ENCODE measurements at places on chromosomes 16 and 17.

- DNase-seq, result no peak
Observed at GRCh38 chr16:57818377-57819064, 16.2 kb upstream of the KIFC3 start.

GRCh38 chr17:68705714-68706076, 104.5 kb upstream of the FAM20A start:
- no peak for DNase-seq

GRCh38 chr17:76178124-76178523, 37.1 kb upstream of the FOXJ1 start:
- DNase-seq, result no peak

- no peak for DNase-seq
Observed at GRCh38 chr17:50122945-50123344, 7.0 kb downstream of the SAMD14 start.

DNA sequence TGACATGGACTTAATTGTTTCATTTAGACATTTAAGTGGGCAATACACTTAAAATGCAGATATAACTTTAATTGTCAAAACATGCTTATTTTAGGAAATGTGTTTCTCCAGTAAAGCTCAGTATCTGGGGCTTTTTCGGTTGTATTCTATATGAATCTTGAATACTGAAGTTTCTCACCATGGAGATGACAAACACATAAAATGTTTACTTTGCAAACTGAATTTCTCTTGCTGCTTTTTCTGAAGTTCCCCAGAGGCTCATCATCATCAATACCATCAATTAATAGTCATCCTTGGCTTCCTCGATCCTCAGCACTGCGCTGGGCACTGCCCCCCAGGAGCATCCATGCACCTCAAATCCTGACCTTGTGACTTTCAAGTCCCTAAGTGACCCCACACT, 227.3 kb downstream of the WWOX start:
- DNase-seq, result no peak

GRCh38 chr17:76056882-76057281, 15.4 kb downstream of the SRP68 start:
- DNase-seq, result no peak

DNA sequence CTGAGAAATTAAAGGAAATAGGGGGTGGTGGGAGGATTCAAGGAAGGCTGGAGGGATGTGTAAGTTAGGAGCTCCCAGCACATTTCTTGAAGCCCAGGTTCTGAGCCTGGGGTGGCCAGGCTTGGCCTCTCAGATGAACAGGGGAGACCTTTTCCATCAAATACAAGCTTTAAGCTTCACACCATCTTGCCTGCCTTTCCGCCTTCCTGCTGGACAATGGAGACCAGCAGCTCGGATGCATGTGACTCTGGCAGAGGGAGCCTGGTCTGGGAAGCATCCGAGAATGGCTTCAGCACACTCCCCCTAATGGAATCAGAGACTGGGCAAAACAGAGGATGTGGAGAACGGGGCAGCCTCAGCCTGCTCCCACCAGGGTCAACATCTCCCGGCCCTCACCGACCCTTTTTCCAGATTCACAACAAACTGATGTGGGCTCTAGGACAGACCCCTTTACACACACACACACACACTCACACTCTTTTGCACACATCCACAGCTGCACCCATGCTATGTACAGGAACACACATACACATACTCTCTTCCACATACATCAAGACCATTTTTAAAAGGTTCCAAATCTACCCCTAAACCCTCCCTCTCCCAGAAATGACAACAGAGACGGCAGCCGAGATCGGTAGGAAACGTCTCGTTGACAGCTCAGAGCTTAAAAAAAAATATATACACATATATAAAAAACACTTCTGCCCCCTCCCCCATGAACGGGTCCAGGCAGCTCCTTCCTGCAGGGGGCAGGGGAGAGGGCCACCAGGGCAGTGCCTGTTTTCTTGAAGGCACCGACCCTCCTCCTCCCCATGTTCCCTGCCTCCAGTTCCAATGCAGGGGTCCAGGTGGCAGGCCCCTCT, 6.5 kb upstream of the ATXN7L3 start:
- DNase-seq, result no peak

DNA sequence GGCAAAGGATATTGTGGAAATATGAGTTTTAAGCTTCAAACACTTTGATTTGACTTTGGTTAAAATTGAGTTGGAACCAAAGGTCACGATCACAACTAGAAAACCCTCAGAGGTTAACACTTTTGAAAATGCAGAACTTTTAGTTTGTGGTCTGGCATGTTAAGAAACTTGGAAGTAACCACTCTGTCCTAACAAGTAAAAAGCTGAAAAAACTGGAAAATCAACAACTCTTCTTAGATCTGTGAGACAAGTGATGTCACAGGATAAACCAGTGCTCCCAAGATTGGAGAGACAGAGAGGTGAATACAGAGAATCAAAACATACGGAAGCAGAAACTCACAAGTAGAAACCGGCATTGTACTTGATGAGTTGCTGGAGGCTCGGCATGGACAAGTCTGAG, 17.4 kb downstream of the MFSD6L start:
- DNase-seq, result no peak

DNA sequence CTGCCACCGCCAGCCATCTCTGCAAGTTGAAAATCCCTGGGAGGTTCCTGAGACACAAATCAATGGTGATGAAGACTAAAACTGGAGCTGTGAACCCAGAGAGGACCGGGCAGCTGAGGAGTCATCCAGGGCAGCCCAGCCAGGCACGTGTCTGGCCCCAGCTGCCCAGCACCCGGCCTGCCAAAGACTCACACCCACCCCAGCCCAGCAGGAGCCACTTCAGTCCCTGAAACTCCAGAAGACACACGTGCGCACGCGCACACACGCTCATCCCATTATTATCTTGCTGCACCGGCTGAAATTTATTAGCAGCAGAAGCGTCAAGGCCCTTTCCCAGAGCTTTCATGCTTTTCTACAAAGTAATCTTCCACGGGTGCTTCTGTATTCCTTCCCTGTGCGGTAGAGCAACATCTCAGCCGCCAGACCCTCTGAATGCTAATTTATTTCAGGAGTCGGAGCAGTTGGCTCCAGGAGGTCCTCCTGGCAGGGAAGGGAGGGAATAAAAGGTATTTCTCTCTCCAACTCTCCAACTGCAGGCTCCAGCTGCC, 59.8 kb upstream of the RBFOX3 start:
- DNase-seq, result no peak

DNA sequence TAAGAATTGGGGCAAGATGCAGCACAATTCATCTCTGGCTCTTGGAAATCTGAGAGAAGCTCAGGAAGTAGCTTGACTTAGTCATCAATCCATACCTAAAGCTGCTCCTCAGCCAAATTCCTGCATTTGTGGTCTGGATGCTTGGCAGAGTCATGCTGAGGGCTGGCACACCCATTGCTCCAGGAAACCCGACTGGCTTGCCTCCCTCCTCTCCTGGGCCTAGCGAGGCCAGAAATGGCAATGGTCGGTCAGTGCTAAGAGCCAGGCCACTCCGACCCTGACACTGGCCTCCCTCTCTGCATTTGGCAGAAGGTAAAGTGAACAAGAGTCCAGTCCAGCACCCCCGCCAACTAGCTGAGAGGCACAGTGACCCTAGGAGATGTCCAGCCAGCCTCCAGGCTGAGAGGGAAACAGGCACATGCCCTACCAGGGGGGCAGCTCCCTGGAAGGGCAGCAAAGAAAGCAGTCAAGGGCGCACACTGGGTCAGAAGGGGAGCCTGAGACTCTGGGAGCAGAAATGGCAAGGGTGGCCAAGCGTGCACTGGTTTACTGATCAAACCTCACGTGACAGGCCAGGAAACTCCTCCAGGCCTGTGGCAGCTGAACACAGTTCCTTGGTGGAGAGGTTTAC, 10.0 kb downstream of the POLDIP2 start:
- DNase-seq, result no peak

GRCh38 chr17:33179151-33179550, 113.9 kb downstream of the ASIC2 start:
- no peak for DNase-seq

DNA sequence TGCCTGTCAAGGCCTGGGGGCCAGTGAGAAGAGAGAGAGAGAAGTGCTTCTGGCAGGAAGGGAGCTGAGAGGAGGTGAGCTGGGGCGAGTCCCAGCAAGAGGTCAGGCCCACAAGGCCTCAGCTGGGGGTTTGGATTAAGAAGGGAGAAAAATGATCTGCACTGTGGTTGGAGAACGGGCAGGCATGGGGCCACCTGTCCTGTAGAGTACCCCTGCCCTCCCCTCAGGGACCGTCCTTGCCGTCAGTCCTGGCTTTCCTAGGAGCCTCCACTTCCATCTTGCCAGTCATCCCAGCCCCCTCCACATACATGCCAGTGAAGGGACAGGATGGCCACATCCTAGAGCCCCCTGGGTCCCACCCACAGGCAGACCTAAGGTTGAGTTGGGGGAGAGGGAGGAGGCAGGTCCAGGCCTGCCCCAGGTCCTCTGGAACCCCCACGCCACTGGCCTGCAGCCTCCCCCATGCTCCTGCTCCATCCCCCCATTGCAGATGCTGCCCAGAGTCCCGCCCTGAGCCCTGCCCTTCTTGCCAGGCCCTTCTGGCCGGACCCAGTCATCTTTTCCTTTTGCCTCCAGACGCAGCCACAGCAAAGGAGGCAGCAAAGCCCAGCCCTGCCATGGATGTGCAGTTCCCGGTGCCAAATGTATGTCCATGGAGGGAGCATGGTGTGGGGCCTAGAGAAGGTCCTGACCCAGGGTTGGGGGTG, 18.9 kb downstream of the KATNB1 start:
- DNase-seq, result no peak

- no peak for DNase-seq
Observed at GRCh38 chr16:87703835-87704375, 61.9 kb downstream of the KLHDC4 start.

GRCh38 chr17:8939496-8940334, 25.8 kb downstream of the PIK3R5 start:
- no peak for DNase-seq

- DNase-seq, result no peak
Observed at GRCh38 chr16:50389900-50390299, 21.1 kb upstream of the BRD7 start.

DNA sequence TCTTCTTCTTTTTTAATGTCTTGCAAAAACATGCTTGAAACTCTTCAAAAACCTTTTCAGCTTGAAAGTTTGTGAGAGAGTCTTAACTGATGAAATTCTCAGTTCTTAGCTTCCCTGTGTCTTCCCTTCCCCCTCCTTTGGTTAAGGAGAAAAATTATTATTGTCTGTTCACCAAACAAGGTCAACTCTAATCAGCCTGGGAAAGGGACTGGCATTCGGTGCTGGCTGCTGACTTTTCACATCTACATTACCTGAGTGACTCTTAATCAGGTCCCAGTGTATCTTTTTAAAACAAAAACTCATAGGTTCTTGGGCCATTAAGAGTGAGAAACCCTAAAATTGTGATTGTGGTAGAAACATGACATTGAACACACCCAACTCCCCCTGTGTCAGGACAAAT, 39.1 kb upstream of the AXIN2 start:
- DNase-seq, result no peak

- no peak for DNase-seq
Observed at GRCh38 chr17:78883089-78883532, 19.9 kb downstream of the CEP295NL start.

- no peak for DNase-seq
Observed at GRCh38 chr17:29172589-29172988, 7.6 kb downstream of the MYO18A start.

GRCh38 chr17:6926667-6927066, 69.2 kb upstream of the ALOX12 start:
- no peak for DNase-seq

DNA sequence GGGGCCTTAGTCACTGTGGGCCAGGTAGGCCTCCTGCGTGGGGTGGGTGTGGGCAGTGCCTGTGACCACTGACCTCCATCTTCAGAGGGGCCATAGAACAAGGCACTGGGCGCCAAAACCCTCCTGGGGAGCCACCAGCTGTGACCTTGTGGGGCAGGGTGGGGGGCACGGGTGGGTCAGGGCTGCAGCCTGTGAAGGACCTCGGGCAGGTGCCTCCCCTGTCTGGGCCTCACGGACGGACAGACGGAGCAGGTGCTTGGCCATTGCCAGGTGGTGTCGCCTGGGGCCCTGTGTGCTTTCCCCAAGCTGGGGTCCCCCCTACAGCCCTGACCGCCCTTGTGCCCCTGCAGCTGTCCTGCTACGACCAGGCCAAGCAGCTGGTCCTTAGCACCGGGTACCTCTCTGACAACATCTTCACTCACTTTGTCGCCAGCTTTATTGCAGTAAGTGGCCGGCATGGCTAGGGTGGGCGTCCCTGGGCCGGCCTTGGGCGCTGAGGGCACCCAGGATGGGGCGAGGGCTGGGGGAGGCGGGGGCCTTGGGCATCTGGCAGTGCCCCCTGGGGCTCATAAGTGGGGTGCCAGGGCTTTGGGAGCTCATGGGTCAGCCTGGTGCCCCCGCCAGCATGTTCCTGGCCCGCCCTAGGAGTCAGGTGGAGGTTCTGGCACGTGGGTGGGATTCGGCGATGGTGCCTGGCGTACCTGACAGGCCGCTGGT, 5.1 kb downstream of the SLC25A10 start:
- no peak for DNase-seq

DNA sequence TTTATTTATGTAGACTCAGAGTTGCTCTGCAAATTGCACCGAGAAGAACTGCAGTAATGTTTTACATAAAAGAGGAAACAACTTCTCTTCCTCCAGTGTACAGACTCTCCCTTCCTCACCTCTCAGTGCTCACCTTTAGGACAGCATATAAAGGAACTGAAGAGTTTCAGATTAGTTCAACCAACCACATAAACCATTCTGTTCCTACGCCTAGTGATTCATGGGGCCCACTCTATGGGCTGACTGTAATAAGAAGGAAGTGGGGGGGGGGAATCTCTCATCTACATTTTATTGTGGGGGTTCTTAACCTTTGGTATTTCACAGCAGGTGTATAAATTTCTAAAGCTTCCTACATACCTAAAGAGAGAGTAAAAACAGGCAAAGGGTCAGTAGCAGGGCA, 18.3 kb downstream of the ZSWIM7 start:
- peak; percentile 36 for DNase-seq

GRCh38 chr16:50593410-50594150, 45.4 kb downstream of the NKD1 start:
- no peak for DNase-seq

DNA sequence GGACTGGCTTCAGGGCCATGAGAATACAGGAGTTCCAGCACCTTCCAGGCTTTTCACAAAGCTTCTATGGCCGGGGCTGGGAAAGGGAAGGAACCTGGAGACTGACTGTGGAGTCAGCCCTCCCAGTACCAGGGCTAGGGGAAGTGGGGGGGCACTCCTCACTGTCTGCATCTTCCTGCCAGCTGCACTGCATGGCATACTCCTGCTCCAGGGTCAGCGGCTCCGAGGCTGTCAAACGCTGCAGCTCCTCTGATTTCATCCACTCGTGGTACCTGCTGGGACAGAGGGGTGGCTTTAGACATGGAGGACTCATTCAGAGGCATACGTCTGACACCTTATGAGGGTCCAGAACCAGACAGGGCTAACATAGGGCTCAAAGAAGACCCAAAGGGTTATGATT, 2.7 kb downstream of the NAT9 start:
- no peak for DNase-seq

DNA sequence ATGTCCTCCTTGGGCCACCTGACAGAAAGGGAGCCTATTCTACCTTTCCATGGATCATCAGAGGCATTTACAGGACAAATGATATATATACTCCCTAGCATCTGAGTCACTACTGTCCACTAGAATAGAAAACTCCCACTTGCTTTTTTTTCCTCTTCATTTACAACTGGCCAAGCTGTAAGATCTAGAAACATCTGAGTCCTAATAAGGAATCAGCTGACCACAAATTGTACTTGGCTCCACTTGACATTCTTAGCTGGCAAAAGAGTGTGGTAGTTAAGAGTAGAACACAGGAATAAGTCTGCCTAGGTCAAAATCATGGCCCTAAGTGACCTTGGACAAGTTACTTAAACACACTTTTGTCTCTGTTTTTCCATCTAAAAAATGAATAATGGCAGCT, 5.2 kb downstream of the RUSF1 start:
- no peak for DNase-seq

- DNase-seq, result no peak
Observed at GRCh38 chr16:75372236-75372856, 61.0 kb downstream of the CFDP1 start.

Measured in GM19239 (cell line).